T1000 (cell line): ENCODE measurements at places on chromosomes 2 and 18.

- DNase-seq, result no peak
These were observed 52.8 kb downstream of the EIF2AK3 start for GRCh38 chr2:88574445-88574844.

- no peak for DNase-seq
These were observed 421 bp upstream of the FAM171B start for GRCh38 chr2:186693446-186693832.

- no peak for DNase-seq
These were observed 180.9 kb downstream of the ZEB2 start for GRCh38 chr2:144339048-144339447.

DNA sequence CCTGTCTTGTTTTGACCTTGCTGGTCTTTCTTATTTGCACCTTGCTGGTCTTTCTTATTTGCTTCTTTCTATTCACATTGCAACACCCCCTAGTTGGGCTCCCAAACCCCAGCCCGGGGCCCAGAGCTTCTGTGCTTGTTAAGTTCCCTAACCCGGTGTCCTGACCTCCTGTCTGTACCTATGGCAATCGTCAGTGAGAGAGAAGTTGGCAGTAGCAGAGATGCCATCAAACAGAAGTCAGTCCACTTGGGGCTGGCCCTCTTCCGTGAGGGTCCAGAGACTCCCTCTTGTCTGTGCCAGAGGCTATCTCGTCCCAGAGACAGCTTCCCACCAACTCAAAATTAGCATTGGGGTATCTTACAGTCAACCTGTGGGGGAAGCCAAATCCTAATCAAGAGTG, 55.7 kb downstream of the DPYSL5 start:
- no peak for DNase-seq

DNA sequence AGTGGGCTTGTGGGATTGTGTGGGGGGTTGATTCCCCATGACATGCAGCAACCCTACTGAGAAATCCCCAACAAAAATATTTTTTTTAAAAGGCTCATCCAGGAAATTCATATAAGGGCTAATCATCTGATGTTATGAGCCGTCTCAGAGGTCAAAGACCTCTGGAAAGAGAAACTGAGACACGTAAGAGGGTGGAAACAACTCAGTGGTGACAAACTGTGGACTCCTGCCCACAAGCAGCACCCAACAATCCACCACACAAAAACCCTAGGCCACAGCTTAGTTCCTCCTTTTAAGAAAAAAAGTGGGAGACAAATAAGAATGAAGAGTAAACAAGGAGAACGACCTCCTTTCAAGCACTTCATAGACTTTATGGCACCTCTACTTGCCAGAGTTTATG, 1096.1 kb upstream of the NRXN1 start:
- no peak for DNase-seq

- DNase-seq, result no peak
These were observed 4.8 kb downstream of the PJVK start for GRCh38 chr2:178455947-178456346.

GRCh38 chr2:7206111-7206810, 289.0 kb downstream of the RNF144A start:
- no peak for DNase-seq

GRCh38 chr2:50614056-50614455, 417.9 kb downstream of the NRXN1 start:
- no peak for DNase-seq
